ENCODE measurements at places on chromosomes 16 and 17. TPM values are rescaled to one million over a fixed set of nuclear protein-coding genes. Genes with fewer than 3 reads are reported as not detected.

- no peak for DNase-seq
Observed at GRCh38 chr17:43897831-43898230, 9.5 kb downstream of the MPP2 start.

GRCh38 chr17:47844814-47845715 lies 4.0 kb upstream of the SCRN2 start:
- DNase-seq = peak; percentile 57

Gene TNFRSF17
- not detected for total RNA-seq

Gene PPM1E
- 15.8 TPM for total RNA-seq

Data from GM23338 (cell line).